ENCODE measurements at places on chromosomes 16 and 17. TPM values are rescaled to one million over a fixed set of nuclear protein-coding genes. Genes with fewer than 3 reads are reported as not detected.

Gene ZNF385C
- not detected for total RNA-seq

Gene PRSS36
- under 0.01 TPM for total RNA-seq

Gene SLFN13
- 1.6 TPM for total RNA-seq

Gene SOCS7
- total RNA-seq = 11.2 TPM

Gene KRT24
- total RNA-seq = not detected

Gene SPNS3
- total RNA-seq = not detected

Gene AKTIP
- total RNA-seq = 18.6 TPM

Gene ZNF469
- 9.7 TPM for total RNA-seq

Gene EPN3
- total RNA-seq = under 0.01 TPM

All from fibroblast of villous mesenchyme (primary cell).